ENCODE measurements at places on chromosomes 2 and 18.

DNA sequence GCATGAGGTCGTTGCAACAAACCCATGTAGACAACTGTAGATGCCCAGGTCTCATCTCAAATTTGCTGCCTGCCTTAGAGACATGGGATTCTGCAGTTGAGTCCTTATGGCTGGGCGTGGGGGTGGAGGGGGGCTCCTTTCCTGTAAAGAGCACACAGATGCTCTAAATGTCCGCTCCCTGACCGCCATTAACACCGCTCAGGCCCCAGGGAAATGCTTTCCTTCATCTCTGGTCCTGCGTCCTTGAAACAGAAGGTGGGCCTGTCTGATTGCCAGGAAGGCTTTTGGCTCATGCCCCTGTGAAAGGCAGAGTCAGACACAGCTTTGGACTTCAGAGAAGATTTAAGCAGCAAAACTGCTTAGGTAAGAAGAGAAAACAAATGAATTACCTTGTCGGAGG is 25.7 kb downstream of the GPR39 start:
- no peak for DNase-seq

DNA sequence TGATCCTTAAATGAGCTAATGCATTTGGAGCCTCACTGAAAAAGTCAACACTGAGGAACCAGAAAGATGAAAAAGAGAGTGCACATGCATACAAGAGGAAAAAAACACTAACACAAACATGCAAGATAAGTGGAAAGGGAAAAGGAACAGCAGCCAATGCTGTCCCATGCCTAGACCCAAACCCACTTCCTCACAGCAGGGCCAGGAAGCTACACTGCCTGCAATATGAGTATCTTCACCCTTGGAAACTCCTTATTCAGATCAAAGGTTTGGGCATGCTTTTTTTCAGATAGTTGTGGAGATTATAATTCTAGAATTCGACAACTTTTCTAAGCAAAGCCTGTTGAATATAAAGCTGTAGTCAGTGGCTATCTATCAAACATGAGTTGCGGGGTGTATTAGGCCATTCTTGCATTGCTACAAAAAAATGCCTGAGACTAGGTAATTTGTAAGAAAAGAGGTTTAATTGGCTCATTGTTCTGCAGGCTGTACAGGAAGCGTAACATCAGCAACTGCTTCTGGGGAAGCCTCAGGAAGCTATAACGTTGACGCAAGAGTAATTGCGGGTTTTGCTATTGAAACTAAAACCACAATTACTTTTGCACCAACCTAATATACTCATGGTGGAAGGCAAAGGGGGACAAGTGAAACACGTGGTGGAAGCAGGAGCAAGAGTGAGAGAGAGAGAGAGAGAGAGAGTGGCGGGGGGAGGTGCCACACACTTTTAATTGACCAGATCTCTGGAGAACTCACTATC is 138.2 kb downstream of the MBD2 start:
- no peak for DNase-seq

- DNase-seq = no peak
These were observed 134.5 kb downstream of the INHBB start for GRCh38 chr2:120480346-120480902.

DNA sequence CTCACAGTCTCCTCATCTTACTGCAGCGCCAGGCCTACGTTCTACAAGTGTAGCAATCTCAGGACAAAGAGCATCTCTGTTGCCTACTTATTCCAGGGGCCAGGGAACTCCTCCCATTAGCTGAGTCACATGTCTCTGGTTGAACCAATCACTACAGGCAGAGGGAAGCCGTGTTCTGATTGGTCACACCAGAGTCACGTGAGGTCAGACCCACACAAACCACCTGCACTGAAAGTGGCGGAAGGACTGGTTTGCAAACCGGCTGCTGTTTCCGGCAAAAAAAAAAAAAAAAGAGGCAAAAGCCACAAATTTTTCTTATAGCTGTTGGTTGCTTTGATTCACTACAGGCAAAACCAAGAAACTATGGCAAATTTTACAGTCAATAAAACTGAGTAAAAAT is 21.9 kb upstream of the USP14 start:
- no peak for DNase-seq

GRCh38 chr2:199738727-199739412 is 112.1 kb downstream of the FTCDNL1 start:
- DNase-seq = no peak

DNA sequence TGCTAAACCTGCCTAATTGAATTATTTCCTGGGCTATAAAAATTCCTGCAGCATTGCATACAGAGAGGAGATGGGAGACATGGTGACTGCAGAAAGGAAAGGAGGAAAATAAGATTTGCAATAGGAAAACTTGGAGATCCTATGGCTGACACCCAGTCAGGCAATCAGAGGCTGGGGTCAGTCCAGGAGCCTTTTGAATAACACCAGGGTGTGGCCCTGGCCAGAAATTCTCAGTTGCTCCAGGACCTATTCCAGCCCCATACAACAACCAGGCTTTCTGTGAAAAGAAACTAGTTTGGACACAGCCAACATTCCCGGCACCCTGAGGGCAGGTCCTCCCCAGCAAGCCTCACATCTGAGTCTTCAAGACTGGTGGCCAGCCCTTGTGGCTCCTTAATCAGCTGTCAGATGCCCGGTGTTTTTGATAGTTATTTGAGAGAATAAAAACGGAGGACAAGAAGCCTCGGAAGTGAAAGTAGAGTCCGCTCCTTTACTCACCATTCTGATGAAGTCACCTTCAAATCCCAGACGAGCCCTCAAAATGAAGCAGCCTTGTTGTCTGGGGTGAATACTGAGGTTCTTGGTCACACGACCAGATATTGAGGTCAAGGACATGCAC is 31.1 kb upstream of the GMCL1 start:
- peak; percentile 9 for DNase-seq

DNA sequence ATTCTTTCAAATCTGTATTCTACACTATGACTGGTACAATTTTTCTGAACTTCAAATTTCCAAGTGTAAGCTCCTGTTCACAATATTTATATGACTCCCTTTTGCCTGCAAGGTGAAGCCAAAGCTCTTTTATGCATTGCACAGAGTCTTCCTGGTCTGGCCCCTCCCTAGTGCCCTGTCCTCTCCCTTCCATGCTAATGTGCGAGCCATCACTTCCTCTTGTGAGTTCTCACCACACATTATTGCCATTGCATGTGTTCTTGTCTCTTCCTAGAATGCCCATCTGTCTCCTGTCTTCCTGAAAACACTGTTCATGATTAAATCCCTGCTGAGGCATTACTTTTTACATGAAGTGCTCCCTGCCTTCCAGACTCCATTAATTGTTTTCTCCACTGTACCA is 169.9 kb downstream of the MC4R start:
- no peak for DNase-seq

GRCh38 chr2:149664896-149665295 is 77.3 kb upstream of the MMADHC start:
- DNase-seq = no peak

- no peak for DNase-seq
These were observed 37.3 kb upstream of the XPO1 start for GRCh38 chr2:61575447-61575859.

DNA sequence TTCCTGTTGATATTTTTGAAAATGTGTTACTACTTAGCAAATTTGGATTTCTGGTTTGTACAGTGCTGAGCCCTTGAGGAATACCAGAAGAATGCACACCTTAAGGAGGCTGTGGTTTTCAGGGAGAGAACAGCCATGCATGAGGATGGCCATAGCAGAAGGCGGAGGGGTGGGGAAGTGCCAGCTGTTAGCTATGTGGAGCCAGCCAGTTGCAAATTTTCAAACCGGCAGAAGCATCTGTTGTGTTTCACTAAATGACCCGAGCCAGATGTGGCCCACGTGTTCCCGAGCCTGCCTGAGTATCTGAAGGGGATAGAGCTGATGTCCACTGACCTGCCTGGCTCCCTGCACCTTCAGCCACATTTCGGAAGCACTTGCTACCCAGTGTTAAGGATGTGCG is 16.4 kb upstream of the RBM44 start:
- DNase-seq = no peak

GRCh38 chr2:137380610-137381009 is 583.7 kb upstream of the HNMT start:
- no peak for DNase-seq

GRCh38 chr2:166239548-166239947 is 111.7 kb upstream of the SCN1A start:
- no peak for DNase-seq

- no peak for DNase-seq
These were observed 98.7 kb downstream of the CLIP4 start for GRCh38 chr2:29213888-29214291.

DNA sequence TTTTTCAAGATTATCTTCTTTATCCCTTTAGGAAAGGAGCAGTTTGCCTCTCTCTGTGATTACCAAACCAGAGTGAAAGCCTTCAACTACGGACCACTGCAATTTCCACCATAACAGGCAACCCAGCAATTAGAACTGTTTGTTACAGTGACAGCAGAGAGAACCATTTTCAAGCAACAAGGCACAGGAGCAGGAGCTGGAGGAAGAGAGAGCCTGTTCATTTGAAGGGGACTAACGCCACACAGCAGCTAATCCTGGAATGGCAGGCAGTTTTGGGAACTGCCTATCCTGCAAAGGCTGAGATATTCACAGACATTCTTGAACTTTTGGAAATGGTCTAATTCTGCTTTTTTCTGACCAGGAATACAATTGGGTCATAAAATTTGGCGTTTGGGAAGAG is 1541.9 kb upstream of the PIK3C3 start:
- DNase-seq = no peak

DNA sequence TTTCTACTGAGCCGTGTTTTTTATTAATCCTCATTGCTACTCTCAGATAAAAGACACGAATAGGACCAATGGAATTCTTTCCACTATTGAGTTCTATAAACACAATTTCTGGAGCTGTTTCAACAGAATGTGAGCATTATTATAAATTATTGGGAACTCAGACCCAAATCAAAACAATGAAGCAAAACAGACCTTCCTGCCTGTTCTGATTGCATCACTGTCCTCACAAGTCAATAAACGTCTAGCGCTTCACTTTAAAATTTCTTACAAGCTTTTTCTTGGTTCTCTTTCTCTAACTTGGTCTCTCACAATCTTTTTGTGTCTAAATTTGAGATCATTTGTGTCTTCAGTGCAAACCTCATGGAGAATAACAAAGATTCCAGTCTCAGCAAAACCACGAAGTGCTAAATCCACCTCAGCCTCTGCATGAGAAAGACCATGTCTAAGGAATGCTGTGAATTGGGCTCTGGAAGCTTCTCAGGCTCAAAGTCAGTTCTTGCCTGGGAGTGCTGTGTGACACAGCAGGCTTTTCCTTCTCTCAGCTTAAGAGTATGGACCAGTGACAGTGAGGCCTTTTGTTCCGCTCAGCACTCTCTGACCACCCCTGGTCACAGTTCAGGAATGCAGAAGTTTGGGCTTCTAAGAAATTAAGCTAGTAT is 22.8 kb downstream of the ARHGAP28 start:
- DNase-seq = no peak

GRCh38 chr2:105129722-105130232 is 91.9 kb downstream of the MRPS9 start:
- DNase-seq = no peak

GRCh38 chr2:3451926-3452671 is 67.2 kb downstream of the ADI1 start:
- no peak for DNase-seq

DNA sequence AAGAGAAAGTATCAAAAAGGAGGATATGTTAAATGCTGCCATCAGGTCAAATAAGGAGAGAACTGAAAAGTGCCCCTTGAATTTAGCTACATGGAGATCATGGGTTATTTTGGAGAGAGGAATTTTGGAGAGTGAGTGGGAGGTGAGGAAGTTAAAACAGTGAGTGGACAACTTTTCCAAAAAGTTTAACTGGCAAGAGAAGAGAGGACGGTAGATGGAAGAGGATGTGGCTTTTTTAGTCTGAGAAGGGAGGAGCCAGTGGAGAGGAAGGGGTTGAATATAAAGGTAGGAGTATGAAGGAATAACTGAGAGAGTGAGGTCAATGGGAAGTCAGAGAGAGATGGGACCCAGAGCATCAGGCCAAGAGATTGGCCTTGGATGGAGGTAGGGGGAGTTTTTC is 62.5 kb upstream of the NFE2L2 start:
- no peak for DNase-seq

- no peak for DNase-seq
These were observed 9.0 kb downstream of the SCN2A start for GRCh38 chr2:165248238-165248637.

DNA sequence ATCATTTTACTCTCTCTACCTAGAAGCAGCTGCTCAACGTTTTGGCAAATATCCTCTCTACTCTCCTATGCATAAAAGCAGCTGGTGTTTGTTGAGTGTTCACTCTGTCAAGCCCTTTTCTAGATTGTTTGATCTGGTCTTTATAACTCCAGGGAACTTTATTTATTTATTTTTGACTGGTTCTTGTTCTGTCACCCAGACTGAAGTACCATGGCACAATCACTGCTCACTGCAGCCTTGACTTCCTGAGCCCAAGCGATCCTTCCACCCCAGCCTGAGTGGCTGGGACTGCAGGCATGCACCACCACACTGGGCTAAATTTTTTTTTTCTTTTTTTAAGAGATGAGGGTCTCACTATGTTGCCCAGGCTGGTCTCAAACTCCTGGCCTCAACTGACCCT is 12.7 kb downstream of the CATIP start:
- DNase-seq = no peak
